ENCODE measurements at places on chromosomes 7 and 10.
A peak's percentile ranks its signal among the peaks of the same experiment; 100 is the strongest.

DNA sequence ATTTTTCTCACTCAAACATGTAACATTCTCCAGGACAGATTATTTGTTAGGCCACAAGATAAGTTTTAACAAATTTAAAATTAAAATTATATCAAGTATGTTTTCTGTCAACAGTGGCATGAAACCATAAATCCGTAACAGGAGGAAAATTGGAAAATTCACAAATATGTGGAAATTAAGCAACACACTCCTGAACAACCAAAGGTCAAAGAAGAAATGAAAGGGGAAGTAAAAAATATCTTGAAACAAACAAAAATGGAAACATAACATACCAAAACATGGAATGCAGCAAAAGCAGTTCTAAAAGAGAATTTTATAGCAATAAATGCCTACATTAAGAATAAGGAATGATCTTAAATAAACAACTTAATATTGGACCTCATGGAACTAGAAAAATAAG, 147.3 kb downstream of the ZEB1 start:
- DNase-seq, result no peak

DNA sequence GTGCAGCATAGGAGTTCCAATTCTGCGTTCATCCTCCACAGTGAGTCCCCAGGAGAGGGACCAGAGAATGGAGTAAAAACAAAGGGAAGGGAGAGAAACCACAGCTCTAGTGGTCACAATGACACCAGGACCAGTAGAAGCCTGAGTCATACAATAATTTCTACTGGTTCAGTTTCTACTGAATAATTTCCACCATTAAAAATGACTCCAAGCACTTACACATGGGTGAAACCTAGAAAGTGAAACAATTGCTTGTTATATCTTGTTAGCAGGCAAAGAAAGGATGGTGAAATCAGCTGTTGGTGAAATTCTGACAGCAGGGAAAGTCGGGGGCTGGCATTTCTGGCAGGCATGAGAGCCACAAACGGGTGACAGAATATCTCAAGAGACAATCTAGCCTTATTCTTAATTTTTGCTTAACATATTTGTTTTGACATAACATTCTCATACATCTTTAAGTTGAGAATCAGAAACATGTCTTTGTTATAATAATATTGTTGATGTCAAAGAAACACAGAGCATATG, 1065.8 kb upstream of the C7orf33 start:
- no peak for DNase-seq

- DNase-seq, result no peak
Measured at GRCh38 chr7:6432781-6433180, 15.0 kb downstream of the DAGLB start.

DNA sequence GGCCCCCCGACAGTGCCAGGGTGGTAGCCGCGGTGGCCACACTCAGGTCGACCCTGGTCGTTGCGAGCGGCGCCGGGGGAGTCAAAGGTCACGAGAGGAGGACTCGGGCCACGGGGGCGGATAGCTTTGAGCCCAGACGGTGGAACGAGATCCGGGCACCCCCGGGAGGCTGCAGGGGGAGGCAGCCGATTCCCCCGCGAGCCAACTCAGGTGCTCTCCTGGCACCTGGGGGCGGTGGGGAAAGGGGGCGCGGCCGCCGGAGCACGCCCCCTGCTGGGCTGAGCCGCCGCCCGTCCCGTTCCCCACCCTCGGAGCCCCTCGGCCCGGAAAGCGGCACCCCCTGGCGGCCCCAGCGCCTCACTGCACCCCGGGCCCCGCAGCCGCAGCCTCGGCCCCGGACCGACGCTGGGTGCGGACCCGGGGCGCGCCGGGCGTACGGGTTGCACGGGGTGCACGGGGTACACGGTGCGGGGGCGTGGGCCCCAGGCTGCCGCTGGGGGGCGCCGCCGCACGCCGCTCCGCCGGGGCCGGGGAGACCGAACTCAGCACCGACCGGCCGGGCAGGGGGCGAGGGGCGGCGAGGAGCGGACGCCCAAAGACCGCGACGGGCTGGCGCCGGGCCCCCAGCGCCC, 521 bp upstream of the NYAP1 start:
- DNase-seq, result peak; percentile 83

GRCh38 chr10:30510184-30510931, 76.4 kb downstream of the MAP3K8 start:
- DNase-seq, result no peak

DNA sequence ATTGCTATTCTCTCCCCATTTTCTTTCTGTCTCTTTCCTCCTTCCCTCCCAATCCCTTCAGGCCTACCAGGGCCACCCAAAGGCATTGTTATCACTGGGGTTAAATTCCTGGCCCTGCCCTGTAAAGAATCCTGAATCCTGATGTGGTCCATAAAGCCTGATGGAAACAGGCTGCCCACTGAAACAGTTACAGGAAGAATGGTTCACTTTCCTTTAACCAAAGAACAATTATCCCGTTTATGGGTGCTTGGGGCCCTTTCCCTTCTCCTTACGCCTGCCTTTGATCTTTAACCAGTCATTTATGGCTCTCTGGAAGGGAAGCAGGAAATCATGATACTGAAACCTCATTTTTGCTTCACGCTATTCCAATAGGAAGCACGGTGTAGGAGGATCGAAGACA, 273.1 kb upstream of the NEBL start:
- no peak for DNase-seq

DNA sequence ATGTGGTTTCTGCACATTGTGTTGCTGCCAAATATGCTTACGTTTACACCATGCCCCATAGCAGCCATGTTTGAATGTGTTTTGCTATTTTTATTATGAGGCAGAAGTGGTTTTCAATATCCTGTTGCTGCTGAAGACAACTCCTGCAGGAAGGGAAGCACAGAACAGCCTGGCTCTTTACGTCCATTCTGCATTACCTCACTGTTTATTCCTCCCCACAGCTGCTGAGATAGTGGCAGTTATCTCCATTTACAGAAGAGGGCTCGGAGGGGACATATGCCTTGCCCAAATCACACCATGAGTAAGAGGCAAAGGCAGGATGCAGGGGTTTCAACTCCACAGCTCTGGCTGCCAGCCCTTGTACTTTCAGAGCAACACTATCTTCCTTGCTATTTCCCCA, 35.3 kb downstream of the PLPP4 start:
- no peak for DNase-seq

Data from stimulated activated CD4-positive, alpha-beta T cell treated with anti-CD3 and anti-CD28 coated beads, Interleukin-15, amount 100 ng/mL, for 1 hour (primary cell).